T-helper 9 cell (primary cell): ENCODE measurements at places on chromosomes 16 and 17.

GRCh38 chr17:38687286-38687685 lies 12.5 kb upstream of the EPOP start:
- DNase-seq: no peak

DNA sequence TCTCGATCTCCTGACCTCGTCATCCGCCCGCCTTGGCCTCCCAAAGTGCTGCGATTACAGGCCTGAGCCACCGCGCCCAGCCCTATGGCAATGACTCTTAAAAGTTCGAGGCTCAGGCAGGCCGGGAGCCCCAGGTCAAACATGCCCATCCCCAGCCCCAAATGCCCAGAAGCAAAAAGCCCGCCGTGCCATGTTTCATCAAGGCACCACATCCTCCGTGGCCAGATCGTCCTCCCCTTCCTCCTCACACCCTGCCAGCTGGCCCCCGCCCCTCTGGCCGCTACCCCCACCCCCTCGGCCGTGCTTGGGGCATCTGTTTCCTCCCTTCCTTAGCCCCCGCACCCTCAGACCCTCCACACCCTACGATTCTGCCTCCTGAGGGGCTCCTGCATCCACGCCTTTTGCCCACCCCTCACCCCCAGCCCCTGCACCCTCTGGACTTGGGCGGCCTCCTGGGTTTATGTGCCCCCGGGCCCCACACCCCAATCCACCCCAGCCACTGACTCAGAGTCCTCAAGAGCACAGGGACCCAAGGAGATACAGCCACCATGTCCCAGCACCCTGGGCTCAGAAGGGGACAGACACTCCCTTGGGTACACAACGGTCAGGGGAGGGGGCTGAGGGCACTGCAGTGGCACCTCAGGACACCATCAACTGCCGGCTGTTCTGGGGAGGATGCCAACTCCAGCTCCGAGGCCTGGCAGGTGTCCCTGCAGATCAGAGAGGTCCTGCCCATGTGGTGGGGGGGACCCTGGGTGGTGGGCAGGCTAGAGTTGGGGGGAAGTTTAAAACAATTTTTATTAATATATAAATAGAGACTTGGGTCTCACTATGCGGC lies 7.1 kb downstream of the CTRB1 start:
- no peak for DNase-seq

- no peak for DNase-seq
These were observed 431.9 kb downstream of the SHISA9 start for GRCh38 chr16:13333336-13333735.

DNA sequence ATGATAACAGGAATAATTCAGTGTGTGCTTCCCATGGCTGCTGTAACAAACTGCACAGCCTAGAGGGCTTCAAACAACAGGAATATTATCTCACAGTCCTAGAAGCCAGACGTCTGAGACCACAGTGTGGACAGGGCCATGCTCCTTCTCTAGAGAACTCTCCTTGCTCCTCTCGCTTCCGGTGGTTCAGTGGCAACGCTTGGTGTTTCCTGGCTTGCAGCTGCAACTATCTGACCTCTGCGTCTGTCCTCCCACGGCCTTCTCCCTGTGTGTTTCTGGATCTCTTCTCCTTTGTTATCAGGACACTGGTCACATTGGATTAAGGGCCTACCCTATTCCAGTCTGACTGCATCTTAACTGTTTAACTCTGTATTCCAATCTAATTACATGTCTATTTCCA lies 414.3 kb downstream of the MAF start:
- no peak for DNase-seq

- no peak for DNase-seq
These were observed 147.2 kb upstream of the FAM20A start for GRCh38 chr17:68748381-68748780.

DNA sequence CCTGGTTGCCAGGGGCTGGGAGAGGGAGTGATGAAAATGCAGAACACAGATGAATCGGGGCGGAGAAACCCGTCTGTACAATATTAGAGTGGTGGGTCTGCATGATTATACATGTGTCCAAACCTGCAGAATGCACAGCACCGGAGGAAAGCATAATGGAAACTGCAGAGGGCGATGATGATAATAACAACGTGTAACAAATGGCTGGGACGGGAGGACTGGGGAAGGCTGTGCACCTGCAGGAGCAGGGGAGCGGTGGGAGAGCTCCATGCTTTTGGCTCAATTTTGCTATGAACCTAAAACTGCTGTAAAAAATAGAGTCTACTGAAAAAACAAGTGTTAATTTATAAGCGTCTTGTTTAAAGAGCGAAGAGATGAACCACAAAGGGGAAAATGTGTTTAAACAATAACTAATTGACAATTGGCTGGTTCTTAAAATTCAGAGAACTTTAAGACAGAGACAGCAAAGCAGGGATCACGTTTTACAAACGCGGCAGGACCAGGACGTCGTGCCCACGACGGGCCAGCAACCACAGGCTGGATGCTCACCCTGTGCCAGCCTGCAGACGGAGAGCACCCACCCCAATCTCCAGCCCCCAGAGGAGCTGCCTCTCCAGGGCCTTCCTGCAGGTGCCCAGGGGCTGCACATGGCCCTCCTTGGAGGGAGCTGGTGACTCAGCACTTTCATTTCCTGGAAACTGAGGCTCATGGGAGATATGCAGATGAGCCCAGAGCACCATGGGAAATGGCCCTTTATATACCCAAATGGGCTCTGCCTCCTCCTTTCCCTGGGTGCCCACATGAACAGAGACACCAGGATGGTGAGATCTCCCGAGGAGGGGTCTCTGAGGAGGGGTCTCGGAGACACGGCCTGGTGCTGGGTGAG lies at the start of gene TEX19:
Gene TEX19, plus strand, starts transcription at position 783 of the 886 bp plus-strand sequence. CDS start 2,904 bp downstream, outside the sequence.
- DNase-seq: no peak

DNA sequence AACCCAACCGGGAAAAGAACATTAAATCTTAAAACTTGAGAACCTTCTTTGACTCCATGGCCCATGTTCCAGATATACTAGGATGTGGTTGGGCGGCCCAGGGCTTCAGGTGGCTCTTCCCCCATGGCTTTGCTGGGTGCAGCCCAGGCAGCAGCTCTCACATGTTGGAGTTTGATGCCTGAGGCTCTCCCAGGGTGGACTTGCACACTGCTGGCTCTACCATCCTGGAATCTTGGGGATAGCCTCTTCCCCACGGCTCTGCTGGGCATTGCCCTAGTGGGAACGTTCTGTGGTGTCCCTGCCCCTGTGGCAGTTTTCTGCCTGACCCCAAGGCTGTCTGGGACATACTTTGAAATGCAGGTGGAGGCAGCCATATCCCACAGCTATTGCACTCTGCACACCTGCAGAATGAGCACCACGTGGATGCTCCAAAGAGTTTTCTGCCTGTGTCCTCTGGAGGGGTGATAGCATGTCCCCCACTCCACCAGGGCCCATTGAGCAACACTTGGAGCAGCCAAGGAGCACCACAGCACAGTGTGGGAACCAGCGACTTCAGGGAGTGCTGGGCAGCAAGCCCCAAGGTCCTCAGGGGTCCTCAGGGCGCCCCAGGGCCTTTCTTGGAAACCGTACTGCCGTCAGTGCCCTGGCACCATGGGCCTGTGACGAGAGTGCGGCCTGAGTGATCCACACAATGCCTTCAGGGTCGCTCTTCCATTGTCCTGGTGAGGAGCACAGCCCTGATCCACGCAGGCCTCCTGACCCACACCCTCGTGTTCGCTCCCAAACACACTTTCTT lies 70.8 kb downstream of the GOSR1 start:
- no peak for DNase-seq

GRCh38 chr17:19660219-19660870 lies 11.8 kb downstream of the ALDH3A2 start:
- no peak for DNase-seq
